ENCODE measurements at places on chromosomes 2 and 18.

DNA sequence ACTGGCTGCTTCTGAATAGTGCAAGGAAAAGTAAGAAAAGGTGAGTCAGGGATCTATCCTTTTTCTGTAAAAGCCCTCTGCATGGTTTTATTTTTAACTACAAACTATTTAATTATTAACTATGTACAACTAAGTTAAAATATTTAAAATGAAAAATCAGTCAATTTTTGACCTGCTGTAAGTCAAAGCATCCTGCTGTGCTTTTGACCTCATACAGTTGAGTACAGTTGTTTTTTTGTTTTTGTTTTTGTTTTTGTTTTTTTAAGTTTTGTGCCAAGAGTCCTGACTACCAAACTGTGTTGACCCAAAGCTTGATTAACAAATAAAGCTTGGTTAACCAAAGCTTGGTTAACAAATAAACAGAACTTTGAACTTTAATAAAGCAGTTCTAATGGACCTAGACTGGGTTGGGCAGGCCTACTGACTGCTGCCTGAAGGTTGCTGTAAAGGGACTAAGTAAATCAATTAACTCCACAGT is at the start of gene ACMSD:
TSS of gene ACMSD (plus strand) at position 474 of the 478 bp plus-strand sequence. CDS start 67 bp downstream, outside the sequence.
- no peak for DNase-seq

DNA sequence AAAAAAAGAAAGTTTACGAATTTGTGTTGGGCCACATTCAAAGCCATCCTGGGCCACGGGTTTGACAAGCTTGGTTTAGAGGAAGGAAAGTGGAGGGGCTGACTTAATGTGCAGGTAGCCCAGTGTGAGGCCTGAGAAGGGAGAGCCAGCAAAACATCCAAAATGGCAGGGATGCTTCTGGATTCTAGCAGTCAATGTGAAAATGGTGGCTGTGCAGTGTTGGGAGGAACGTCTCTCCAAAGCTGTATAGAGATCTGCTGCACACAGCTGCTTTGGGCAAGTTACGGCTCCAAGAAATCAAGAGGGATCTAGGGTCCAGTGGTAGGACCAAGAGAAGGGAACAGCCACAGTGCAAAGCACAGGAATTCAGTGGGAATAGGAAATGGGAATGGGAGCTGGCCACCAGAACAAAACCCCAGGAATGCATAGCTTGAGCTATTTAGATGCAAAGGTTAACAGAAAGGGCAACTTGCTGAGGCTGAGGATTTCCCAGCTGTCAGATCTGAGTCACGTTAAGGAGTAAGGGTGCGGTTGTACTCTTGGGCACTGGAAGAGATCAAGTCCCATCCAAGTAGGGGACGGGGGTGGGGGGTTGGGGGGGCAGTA is 70.6 kb downstream of the B3GNT2 start:
- no peak for DNase-seq

- DNase-seq = no peak
Observed at GRCh38 chr2:234029150-234029733, 21.3 kb upstream of the SPP2 start.

DNA sequence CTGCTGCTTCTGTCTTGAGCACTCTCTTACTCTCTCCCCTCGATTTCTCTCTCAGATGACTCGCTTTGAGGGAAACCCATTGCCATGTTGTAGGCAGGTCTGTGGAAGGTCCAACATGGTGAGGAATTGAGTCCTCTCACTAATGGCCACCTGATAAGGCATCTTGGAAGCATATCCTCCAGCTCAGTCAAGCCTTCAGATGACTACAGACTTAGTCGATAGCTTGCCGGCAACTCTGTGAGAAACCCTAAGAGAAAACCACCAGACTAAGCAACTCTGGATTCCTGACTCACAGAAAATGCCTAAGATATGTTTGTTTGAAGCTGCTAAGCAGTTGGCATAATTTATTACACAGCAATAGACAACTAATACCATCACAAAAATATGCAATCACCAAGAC is 51.2 kb downstream of the WDR75 start:
- DNase-seq = no peak

DNA sequence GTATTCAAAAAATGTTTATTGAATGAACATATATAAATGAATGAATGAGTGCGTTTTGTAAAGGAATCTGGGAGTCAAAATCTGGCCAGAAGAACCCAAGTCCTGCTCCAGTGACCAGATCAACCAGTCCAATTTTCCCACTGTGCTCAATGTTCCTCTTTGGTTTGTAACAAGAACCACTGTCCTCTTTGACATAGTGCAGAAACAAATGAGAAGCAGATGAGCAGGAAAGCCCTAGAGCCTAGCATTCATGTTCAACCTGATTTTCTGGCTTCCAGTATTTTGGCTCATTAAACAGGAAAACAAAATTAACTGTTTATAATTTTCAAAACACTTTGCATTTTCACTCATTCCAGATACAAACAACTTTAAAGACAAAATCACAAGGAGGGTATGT is 23.2 kb downstream of the FAM124B start:
- DNase-seq = no peak

- DNase-seq = no peak
Observed at GRCh38 chr2:38526195-38526594, 76.5 kb downstream of the HNRNPLL start.

DNA sequence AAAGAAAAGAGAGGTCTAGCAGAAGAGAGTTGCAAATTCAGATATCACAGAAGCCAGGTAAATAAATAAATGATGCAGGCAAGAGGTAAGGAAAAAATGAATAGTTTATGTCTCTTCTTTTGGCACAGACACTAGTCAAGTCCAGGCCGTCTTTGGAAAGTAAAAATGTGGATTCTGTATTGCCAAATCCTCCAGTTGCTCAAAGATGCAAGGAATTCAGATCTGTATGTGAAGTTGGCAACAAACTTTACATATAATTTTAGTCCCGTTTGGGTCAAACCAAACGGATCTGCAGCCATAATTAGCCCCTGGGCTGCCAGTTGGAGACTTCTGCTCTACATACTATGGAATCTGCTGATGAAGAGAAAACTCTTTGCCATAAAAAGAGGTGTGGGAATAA is 200.5 kb upstream of the RND3 start:
- DNase-seq = no peak

GRCh38 chr2:175523001-175523400 is 341.5 kb upstream of the ATP5MC3 start:
- DNase-seq = no peak

GRCh38 chr2:88735853-88736252 is 44.4 kb downstream of the RPIA start:
- no peak for DNase-seq

- DNase-seq = no peak
Observed at GRCh38 chr18:50358844-50359243, 16.0 kb upstream of the SKA1 start.

- DNase-seq = no peak
Observed at GRCh38 chr2:115070002-115070401, 627.6 kb downstream of the DPP10 start.

GRCh38 chr18:1774261-1774660 is 797.0 kb downstream of the METTL4 start:
- no peak for DNase-seq

DNA sequence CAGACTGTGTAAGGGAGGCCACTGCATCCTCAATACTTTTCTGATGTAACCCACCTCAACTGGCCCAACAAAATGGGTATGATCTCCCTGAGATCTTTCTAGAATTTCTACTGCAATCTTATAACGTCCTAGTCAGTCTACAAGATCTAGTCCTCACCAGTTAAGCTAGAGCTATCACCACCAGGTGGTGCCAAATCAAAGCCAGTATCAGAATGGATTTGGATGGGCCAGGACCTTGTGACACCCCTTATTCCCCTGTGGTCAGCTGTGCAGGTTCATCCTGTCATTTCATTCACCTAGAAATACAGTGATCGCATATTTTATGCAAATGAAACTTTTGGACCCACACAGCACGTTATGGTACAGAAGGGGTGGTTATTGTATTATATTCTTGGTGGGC is 90.3 kb downstream of the OLA1 start:
- peak; percentile 19 for DNase-seq

- peak; percentile 48 for DNase-seq
Observed at GRCh38 chr2:223941579-223942277, 3.4 kb downstream of the WDFY1 start.

DNA sequence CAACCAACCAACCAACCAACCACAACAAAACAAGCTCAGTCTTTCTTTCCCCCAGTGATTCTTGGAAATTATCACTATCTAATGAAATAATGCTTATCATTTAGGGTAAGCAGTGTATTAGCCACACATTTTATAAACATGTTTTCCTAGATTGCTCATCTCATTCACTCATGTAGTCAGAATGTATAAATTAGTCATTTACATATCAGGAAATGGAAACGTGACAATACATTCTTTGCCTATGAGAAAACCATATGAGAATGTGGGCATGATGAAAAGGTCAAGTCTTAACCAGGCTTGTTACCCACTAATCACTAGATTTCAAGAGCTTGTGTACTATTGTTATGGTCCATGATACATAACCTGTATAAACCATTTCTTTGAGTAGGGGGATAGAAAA is 1583.4 kb upstream of the PIK3C3 start:
- DNase-seq = no peak

DNA sequence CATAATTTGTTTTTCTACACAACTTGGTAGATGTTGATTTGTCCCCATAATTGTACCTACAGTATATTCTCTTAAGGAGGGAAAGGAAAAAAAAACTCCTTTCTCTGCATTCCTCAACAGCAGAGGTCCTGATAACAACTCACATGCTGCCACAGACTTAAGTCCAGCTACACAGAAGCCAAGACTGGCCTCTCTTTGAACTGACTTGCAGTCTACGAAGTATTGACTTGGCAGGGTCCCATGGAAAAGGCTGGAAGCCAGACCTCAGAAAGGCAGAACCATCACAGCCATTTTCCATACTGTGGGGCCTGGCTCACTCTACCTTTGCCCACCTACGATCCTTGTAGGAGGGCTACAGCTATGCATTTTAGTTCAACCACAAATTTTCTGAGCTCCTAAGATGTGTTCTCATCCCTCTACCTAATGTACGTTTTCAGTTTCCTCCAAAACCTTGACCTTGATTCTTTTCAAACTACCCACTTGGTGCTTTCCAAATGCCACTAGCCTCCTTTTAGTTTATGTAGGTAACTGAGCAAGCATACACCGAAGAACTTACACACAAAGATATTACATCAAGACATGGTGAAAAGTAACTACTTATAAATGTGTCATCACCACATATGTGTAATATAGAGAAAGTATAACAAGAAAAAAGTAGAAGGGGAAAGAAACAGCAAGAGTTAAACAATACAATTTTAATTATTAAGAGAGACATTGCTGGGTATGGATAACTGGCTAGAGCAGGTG is 12.2 kb downstream of the LONRF2 start:
- no peak for DNase-seq

- DNase-seq = peak; percentile 24
Observed at GRCh38 chr2:175251425-175252041, 70.0 kb upstream of the ATP5MC3 start.

DNA sequence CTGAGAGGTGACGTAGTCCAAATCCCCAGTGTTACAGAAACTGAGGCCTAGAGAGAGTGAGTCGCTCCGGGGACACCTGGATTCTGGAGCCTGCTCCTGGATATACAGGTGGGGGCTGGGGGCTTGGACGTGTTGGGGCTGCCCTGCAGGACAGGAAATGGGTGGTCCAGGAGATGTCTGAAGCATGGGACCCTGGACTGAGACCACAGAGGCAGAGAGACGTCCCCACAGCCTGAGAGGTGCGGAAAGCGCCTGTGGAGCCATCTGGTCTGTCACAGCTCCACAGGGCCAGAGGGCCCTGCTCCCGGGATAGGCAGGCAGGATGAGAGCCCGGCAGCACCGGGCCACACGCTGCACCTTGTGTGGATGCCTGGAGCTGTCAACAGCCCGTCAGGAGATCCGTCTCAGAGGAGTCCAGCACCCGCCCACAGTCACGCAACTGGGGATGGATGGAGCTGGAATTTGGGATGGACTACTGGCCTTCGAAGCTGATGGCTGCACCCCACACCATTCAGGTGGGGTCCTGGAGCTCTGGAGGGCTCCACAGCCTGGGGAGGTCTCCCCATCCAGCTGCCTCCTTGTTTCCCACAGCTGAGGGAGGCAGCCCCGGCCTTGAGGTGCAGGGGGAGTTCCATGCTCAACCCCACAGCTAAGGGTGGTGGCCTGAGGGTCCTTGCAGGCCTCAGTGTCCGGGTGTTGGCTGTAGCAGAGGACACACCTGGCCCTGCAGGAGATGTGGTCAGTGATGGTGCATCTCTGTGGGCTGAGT is 303.0 kb downstream of the NDUFA10 start:
- no peak for DNase-seq

DNA sequence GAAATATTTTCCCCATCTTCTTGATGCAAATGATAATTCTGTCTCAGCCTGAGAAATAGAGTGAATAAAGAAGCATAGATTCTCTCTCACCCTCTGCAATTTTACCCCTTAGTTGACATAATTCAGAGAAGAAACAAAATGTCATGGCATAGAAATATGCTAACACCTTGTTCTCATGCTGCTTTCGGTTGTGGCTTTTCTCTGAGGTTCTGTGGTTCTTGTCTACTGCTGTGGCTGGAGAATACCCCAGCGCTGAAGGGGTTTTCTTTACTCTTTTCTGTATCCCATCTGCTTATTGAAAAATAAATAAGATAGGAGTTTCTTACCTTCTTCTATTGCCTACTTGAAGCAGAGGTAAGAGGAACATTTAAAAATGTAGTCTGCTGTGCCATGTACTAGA is 15.4 kb upstream of the RAB27B start:
- peak; percentile 17 for DNase-seq

GRCh38 chr2:145399131-145399530 is 879.2 kb upstream of the ZEB2 start:
- DNase-seq = no peak

DNA sequence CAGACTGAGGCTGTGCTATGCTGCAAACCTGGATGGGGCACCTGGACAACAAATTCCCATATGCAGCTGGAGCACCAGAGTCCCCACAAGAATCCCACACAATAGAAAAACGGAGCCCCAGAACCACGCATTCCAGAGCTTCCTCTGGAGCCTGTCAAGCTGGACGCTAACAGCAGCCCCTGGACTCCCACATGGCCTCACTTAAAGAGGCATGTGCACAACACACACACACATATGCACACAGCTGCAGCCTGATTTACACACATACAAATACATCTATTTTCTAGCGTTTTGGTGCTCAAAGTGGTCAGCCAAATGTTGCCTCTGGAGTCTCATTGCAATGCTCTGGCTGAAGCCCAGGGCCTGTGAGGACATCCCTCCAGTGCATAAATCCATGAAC is 632.7 kb upstream of the ID2 start:
- DNase-seq = no peak

GRCh38 chr2:222854773-222855700 is 5.8 kb upstream of the ACSL3 start:
- DNase-seq = no peak

GRCh38 chr18:39761273-39761672 is 2193.8 kb upstream of the PIK3C3 start:
- no peak for DNase-seq

DNA sequence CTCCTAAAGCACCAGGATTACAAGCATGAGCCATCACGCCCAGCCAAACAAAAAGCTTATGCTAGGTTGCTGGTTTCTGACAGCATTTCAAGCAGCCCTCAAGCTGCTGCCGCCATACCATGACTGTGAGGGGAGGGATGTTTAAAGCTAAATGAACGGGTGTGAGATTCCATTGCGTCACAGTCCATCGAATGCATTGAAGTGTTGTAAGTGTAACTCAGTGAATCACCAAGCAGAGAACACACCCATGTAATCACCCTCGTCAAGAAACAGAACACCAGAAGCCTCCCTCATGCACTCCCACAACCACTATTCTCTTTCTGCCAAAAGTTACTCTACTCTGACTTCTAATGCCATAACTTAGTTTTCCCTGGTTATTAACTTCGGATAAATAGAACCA is 32.8 kb upstream of the MC5R start:
- no peak for DNase-seq

All from CD4-positive, alpha-beta T cell treated with Interleukin-12 subunit alpha and Interleukin-12 subunit beta, for 1 hour (primary cell).